ENCODE measurements at places on chromosomes 7 and 10. TPM values are rescaled to one million over a fixed set of nuclear protein-coding genes. Genes with fewer than 3 reads are reported as not detected.

The CAV2 gene
- total RNA-seq = 108 TPM

The VPS37D gene
- 2.0 TPM for total RNA-seq

The TRDMT1 gene
- total RNA-seq = 9.4 TPM

The EPO gene
- not detected for total RNA-seq

The DBF4 gene
- total RNA-seq = 16.7 TPM

The PRRT4 gene
- 1.4 TPM for total RNA-seq

The FANK1 gene
- 3.7 TPM for total RNA-seq

The ZNF92 gene
- 5.7 TPM for total RNA-seq

The LMOD2 gene
- not detected for total RNA-seq

The BICC1 gene
- 6.9 TPM for total RNA-seq

The CPEB3 gene
- total RNA-seq = 9.6 TPM

The SSBP1 gene
- total RNA-seq = 71.8 TPM

The GATA3 gene
- total RNA-seq = 241 TPM

The CRHR2 gene
- total RNA-seq = 0.55 TPM

The VGF gene
- not detected for total RNA-seq

DNA sequence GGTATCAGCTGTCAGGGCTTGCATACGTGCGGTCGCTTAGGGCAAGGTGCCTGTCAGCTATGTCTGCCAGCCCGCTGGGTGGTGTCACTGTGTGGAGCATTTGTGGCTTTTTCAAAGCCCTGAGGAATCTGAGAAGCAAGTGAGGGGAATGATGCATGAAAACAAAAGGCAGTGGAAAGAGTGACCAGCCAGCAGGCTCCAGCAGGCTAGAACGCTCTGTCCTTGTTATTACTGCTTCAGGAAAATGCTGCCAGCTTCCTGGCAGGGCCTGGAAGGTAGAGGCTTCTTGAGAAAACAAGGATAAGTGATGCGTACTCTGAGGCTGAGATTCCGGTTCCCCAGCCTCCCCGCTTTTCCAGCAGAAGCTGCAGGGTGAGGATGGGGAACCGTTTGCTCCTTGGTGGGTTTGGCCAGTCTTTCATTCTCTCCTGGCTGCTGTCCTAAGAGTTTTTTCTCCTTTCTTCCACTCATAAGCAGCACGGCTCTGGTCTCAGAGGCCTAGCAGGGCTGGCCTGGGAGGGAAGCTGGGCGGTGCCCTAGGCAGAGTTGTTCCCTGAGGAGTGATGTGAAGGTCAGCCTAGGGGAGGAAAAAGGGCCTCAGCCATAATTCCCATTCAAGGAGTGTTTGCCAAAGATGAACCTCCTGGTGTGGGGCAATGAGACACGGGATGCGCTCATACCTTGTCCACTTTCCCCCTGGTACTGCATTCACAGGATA lies 42.8 kb upstream of the MKLN1 start:
- no peak overlapping the region for H3K4me3 ChIP-seq
- H3K4me1 ChIP-seq = peaks cover 20% of the 10 kb centered on the region
- no peaks in the 10 kb centered on the region for H3K27me3 ChIP-seq
- H3K36me3 ChIP-seq = no peaks in the 10 kb centered on the region
- peak overlapping the region; percentile 88 for H3K27ac ChIP-seq

DNA sequence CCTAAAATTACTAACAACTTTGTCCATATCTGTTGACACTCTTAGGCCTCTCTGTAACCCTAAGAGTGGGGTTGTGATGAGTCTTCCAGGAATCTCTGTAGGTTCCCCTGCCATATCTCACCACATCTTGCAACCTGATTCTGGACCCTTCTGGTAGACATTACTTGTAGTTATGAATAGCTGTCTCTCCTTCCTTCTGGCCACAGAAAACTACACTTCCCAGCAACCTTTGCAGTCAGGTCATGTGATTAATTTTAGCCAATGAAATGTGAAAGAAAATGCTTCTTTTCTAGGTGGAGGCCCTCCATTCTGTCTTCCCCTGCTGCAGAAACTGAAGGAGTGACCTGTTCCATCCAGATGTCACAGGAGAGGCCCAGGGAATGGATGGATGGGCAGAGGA lies 147.6 kb upstream of the AOAH start:
- peaks cover 26% of the 10 kb centered on the region for H3K36me3 ChIP-seq
- no peaks in the 10 kb centered on the region for H3K27me3 ChIP-seq
- no peaks in the 10 kb centered on the region for H3K4me1 ChIP-seq
- H3K27ac ChIP-seq = no peak overlapping the region

GRCh38 chr10:18455086-18455884 lies 196.1 kb downstream of the NSUN6 start:
- no peak overlapping the region for H3K4me3 ChIP-seq
- DNase-seq = no peak
- no peak overlapping the region for H3K27ac ChIP-seq
- H3K36me3 ChIP-seq = no peaks in the 10 kb centered on the region
- no peaks in the 10 kb centered on the region for H3K27me3 ChIP-seq

GRCh38 chr10:77763453-77764430 lies 126.1 kb upstream of the KCNMA1 start:
- H3K27me3 ChIP-seq = no peaks in the 10 kb centered on the region
- H3K36me3 ChIP-seq = no peaks in the 10 kb centered on the region
- no peak overlapping the region for H3K27ac ChIP-seq
- DNase-seq = no peak

DNA sequence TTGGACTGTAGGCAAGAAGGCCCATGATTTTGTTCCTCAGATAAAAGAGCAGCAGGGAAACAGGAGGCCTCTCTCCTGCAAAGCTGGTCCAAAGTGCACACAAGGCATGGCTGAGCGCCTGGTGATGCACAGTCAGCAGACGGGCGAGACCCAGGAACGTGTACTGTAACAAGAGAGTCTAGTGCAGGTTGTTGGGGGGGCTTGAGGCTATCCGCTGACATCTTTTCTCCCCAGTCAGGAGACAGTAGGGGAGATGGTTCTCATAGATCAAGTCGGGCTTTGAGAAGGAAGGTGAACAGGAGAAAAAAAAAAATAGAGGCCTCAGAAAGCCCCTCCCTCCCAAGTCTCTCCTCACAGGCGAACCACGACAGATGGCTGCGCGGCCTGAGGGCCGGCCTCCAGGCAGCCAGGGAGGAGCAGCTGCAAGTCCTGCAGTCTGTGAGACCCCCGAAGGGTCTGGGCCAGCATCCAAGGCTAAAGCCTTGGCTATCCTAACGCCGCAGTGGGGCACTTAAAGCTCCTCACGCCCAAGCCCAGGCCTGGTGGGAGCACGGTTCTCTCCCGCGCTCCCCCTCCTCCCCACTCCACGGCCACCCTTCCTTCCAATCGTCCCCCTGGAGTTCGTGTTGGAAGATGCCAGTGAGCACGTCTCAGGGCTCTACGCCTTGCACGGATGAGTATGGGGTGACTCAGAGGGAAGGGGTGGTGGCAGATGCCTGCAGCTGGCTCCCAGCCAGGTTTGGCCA lies 68.3 kb downstream of the PRKAG2 start:
- H3K27me3 ChIP-seq = no peaks in the 10 kb centered on the region
- no peak overlapping the region for H3K27ac ChIP-seq
- no peak for DNase-seq
- H3K36me3 ChIP-seq = no peaks in the 10 kb centered on the region
- no peak overlapping the region for H3K4me3 ChIP-seq

DNA sequence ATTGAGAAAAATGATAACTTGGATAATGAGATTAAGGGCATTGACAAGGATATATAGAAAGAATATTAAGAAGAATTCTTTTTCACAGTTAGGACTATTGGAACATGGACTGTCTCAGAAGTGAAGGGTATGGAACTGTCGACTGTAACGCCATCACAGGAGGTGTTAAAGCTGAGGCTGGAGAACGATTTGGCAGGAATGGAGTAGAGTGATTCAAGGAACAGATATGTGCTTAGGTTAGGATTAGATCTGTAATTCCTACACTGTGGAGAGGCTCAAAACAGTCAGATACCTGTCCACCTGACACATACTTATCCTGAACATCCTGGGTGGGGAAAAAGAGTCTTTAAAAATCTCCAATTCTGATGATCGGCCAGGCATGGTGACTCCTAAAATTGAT lies 30.9 kb downstream of the RHOBTB1 start:
- no peak for DNase-seq
- no peak overlapping the region for H3K4me3 ChIP-seq
- no peaks in the 10 kb centered on the region for H3K36me3 ChIP-seq
- no peaks in the 10 kb centered on the region for H3K27me3 ChIP-seq

- H3K4me1 ChIP-seq = peaks cover 9% of the 10 kb centered on the region
- peaks cover 20% of the 10 kb centered on the region for H3K27me3 ChIP-seq
- no peak overlapping the region for H3K4me3 ChIP-seq
These were observed 4.7 kb upstream of the MGMT start for GRCh38 chr10:129462257-129462795.

- H3K27me3 ChIP-seq = no peaks in the 10 kb centered on the region
- no peaks in the 10 kb centered on the region for H3K4me1 ChIP-seq
- H3K27ac ChIP-seq = no peak overlapping the region
- DNase-seq = no peak
- H3K36me3 ChIP-seq = no peaks in the 10 kb centered on the region
- H3K4me3 ChIP-seq = no peak overlapping the region
These were observed 65.0 kb downstream of the ZEB1 start for GRCh38 chr10:31383810-31384588.

DNA sequence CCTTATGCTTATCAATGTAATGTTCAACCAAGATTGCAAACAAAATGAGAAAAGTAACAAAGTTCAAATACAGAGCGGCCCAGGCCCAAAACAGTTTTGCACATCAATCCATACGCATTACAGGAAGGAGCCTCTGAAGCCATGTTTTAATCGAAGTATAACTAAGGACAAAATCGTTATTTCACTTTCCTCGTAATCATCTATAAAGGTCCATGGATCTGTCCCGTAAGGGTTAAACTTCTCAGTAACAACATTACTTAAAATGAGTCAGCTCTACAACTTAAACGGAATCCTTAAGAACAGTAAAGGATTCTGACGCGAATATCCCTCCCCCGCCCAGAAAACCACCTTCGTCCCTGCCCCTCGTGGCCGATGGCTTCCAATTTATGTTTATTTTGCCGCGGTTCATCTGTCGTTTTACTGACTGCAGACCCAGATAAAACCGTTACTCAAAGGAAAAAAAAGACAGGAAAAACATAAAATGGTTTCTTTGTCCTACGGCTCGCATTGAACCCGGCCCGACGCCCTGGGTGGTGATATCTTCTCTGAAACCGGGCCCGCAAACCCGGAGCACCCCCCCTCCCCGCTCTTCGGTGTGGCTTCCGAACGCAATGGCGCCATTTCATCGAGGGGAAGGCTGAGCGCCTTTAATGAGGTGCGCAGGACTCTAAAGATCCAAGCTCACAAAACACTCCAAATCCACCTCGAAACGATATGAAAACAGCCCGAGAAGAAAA lies 1.1 kb downstream of the HNRNPA2B1 start:
- H3K4me1 ChIP-seq = peaks cover 53% of the 10 kb centered on the region
- peak; percentile 85 for DNase-seq
- H3K27ac ChIP-seq = peak overlapping the region; percentile 98
- H3K36me3 ChIP-seq = peaks cover 31% of the 10 kb centered on the region

- H3K4me3 ChIP-seq = no peak overlapping the region
- H3K27me3 ChIP-seq = no peaks in the 10 kb centered on the region
- no peaks in the 10 kb centered on the region for H3K36me3 ChIP-seq
- H3K4me1 ChIP-seq = no peaks in the 10 kb centered on the region
- no peak overlapping the region for H3K27ac ChIP-seq
These were observed 185.4 kb downstream of the CACNA2D1 start for GRCh38 chr7:82258181-82258580.

GRCh38 chr10:33542752-33543505 lies 208.5 kb upstream of the NRP1 start:
- no peak for DNase-seq
- no peaks in the 10 kb centered on the region for H3K4me1 ChIP-seq
- no peaks in the 10 kb centered on the region for H3K27me3 ChIP-seq
- no peak overlapping the region for H3K4me3 ChIP-seq

GRCh38 chr7:55887821-55888247 lies 578 bp downstream of the ZNF713 start:
- peaks cover 7% of the 10 kb centered on the region for H3K4me1 ChIP-seq
- H3K27ac ChIP-seq = no peak overlapping the region
- DNase-seq = no peak
- peak overlapping the region; percentile 67 for H3K4me3 ChIP-seq
- H3K36me3 ChIP-seq = no peaks in the 10 kb centered on the region

GRCh38 chr7:19235680-19236079 lies 90.5 kb upstream of the FERD3L start:
- DNase-seq = no peak
- H3K4me3 ChIP-seq = no peak overlapping the region
- H3K4me1 ChIP-seq = no peaks in the 10 kb centered on the region
- no peaks in the 10 kb centered on the region for H3K27me3 ChIP-seq

GRCh38 chr7:33904681-33905388 lies 504 bp upstream of the BMPER start:
- no peak overlapping the region for H3K27ac ChIP-seq
- H3K27me3 ChIP-seq = peaks cover 39% of the 10 kb centered on the region
- peaks cover 23% of the 10 kb centered on the region for H3K4me1 ChIP-seq
- H3K36me3 ChIP-seq = no peaks in the 10 kb centered on the region
- DNase-seq = no peak
- H3K4me3 ChIP-seq = peak overlapping the region; percentile 64

- peak overlapping the region; percentile 67 for H3K4me3 ChIP-seq
- peaks cover 30% of the 10 kb centered on the region for H3K4me1 ChIP-seq
- no peak for DNase-seq
- H3K36me3 ChIP-seq = no peaks in the 10 kb centered on the region
These were observed 5.0 kb downstream of the MXI1 start for GRCh38 chr10:110212119-110213006.

GRCh38 chr10:4512671-4513240 lies 313.3 kb upstream of the AKR1E2 start:
- no peak overlapping the region for H3K4me3 ChIP-seq
- DNase-seq = no peak
- no peak overlapping the region for H3K27ac ChIP-seq
- peaks cover 16% of the 10 kb centered on the region for H3K4me1 ChIP-seq
- H3K27me3 ChIP-seq = no peaks in the 10 kb centered on the region

- H3K4me1 ChIP-seq = no peaks in the 10 kb centered on the region
- no peak overlapping the region for H3K4me3 ChIP-seq
- H3K36me3 ChIP-seq = no peaks in the 10 kb centered on the region
These were observed 41.1 kb downstream of the PTPRZ1 start for GRCh38 chr7:121913947-121914675.

DNA sequence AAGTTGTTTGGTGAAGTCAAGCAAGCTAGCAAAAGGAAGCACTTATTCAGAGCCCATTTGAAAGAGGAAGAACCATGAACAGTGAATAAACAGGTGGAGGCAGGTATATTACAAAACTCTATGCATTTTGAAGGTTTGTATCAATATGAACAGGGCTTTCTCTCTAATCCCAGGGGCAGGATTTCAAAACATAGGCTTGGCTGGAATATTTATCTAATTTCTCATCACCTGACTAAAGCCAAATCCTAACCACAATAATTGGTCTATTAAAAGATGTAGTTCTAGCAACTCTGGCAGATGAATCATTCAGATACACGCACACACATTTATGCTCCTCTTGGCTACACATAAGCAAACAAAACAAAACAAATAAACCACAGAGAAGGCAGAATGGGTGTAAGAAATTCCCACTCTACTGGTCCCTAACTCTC lies 554.4 kb downstream of the INHBA start:
- DNase-seq = no peak
- H3K4me3 ChIP-seq = no peak overlapping the region
- peaks cover 19% of the 10 kb centered on the region for H3K4me1 ChIP-seq
- no peaks in the 10 kb centered on the region for H3K36me3 ChIP-seq
- no peaks in the 10 kb centered on the region for H3K27me3 ChIP-seq
